ENCODE measurements at places on chromosomes 2 and 18.
A peak's percentile ranks its signal among the peaks of the same experiment; 100 is the strongest.

DNA sequence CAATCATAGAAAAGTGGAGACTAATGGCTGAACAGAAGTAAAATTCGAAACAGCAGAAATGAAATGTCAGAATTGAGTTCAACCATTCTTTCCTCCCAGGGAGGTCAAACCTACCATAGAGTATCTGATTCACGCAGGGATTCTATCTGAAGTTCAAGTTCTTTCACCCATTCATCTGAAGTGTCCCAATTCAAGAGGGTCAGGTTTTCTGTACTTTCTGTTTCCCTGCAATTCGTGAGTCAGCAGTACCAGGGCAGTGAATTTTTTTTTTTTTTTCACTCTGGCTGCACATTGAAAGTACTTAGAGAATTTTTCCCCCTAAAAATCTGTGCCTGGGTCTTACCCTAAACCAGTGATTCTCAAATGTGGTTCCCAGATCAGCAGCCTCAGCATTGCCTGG, 40.9 kb upstream of the CCDC88A start:
- DNase-seq = no peak

- no peak for DNase-seq
Observed at GRCh38 chr2:86617153-86617552, 6.5 kb downstream of the RNF103 start.

- DNase-seq = no peak
Observed at GRCh38 chr2:16635791-16636699, 29.6 kb downstream of the CYRIA start.

DNA sequence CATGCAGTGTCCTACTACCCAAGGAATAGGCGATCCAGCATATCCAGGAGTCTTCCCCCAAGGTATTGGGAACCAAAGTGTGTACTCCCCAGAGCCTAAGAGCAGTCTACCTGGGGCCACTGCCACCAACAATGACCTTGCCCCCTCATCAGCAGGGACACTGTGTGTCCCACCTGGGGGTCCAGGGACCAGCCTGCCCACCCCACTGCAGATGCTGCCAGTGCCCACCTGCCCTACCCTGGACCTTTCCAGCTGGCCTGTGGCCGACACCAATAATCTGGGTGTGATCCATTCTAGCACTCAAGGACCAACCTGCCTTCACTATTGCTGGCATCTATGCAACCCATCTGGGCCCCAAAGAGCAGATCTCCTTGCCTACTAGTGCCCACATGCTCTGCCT, 32.2 kb downstream of the DNAH7 start:
- DNase-seq = no peak

DNA sequence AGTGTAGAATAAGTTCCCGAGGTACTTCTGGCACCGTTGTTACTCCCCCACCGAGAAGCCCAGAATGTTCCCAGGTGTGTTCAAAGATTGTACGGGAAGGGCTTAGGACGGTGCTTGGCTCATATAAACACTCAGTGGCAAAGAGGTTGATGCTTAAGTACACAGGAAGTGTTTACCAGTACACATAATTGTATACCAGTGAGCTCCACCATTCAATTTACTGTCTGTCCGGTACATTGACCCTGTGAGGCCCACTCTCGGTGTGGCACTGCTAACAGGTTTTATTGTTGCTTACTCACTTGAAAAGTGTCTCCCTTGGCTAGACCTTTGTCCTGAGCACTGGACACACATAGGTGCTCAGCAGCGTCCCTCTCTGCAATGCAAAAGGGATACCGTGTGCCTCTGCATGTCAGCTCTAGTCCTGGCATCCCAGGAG, 191.0 kb downstream of the NEDD4L start:
- no peak for DNase-seq

GRCh38 chr18:37711766-37712505, 146.3 kb upstream of the CELF4 start:
- DNase-seq = no peak

- no peak for DNase-seq
Observed at GRCh38 chr18:75546964-75547363, 119.5 kb upstream of the SMIM21 start.

- no peak for DNase-seq
Observed at GRCh38 chr18:74126684-74127655, 20.7 kb downstream of the FBXO15 start.

DNA sequence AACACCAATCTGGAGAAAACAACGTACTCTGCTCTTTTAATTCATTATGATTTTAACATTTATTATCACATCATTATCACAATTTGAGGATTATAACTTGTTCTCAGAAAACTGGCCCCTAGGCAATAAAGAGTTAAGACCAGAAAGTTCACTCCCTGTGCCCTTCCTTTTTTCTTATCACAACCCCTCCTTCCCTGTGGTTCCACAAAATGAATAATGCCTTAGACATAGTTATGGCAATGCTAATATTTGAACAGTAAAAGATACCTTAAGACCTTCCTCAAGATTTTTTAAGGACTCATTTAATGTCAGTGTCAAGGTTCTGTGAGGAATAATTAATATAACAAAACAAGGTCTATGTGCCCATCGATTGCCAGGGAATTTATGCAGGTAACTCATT, 596.2 kb downstream of the ARHGAP15 start:
- DNase-seq = no peak

DNA sequence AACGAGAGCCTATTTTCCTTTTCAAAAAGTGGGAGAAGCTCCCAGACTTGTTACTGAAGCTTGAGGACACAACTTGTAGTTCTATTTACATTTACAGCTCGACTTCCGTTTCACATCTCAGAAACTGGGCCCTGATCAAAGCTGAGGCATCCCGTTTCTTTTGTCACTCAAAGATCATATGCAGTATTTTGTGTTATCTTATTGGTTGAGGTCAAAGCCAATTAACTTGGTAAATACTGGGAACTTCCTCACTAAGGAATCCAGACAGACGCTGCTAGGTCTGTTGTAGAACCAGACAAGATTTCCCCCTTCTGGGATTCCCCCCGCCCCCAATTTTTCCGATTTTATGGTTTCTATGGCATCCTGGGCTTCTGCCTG, 50.3 kb downstream of the TSN start:
- DNase-seq = no peak

- no peak for DNase-seq
Observed at GRCh38 chr2:173441222-173441621, 86.5 kb downstream of the CDCA7 start.

DNA sequence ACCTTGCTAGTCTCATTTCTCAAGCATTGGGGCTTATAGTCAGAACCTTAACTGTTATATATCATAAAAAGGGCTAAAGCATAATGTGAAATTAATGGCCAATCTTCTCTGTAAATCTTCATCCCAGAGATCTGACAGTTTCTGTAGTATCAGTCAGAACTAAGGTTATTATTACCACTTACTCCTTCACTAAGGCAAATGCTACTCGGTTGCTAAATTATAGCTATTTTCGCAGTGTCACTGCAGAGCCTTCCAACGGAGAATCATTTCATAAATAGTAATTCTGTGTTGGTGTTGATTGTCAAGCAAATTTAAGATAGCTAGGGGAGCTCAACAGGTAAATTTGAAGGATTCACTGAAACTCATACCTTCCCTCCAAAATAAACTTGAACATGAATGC, 258.0 kb downstream of the METTL4 start:
- DNase-seq = no peak

- no peak for DNase-seq
Observed at GRCh38 chr2:240144649-240145261, 4.3 kb upstream of the OTOS start.

GRCh38 chr18:11956371-11957308, 24.7 kb upstream of the IMPA2 start:
- DNase-seq = no peak

DNA sequence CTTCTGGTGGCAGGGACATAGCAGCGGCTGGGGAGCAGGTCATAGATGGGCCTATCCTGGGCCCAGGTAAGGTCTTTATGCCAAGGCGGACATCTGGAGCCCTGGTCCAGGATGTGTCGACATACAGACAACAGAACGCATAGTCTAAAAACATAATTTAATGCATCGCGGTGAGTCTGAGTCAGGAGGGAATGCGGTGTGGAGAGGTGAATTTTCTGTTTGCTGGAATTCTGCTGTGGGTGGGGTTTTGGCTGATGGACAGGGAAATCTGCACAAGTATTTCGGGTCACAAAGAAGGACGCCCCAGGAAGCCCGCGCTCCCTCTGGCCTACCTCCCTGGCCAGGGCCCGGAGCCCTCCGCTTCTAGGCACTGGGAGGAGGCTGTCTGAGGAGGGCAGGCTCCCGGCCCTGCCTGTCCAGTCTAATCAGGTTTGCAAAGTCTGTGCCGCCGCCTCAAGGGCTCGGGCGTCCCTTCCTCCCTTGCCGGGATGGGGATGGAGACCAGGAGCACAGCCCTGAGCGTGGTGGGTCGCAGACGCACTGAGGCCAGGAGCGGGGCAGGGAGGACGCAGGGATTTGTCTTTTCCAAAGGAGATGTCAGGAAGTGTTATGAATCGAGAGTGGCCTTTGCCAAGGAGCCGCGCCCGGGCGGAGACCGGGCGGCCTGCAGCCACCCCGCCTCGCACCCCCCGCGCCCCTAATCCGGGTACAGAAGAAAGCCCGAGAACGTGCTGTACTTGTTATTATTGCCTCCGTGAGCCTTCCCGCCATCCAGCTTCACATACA, 2.3 kb downstream of the C1QL2 start:
- DNase-seq = no peak

DNA sequence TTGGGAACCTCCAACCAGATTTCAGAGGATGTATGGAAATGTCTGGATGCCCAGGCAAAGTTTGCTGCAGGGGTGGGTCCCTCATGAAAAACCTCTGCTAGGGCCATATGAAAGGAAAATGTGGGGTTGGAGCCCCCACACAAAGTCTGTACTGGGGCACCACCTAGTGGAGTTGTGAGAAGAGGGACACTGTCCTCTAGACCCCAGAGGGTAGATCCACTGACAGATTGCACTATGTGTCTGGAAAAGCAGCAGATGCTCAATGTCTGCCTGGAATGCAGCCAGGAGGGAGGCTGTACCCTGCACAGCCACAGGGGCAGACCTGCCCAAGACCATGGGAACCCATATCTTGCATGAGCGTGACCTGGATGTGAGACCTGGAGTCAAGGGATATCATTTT, 573.7 kb upstream of the NXPH2 start:
- no peak for DNase-seq

- peak; percentile 27 for DNase-seq
Observed at GRCh38 chr2:202033317-202034248, at the start of gene FZD7. Gene FZD7 (plus strand): TSS chr2:202033855. CDS start chr2:202034648, 793 bp downstream.

DNA sequence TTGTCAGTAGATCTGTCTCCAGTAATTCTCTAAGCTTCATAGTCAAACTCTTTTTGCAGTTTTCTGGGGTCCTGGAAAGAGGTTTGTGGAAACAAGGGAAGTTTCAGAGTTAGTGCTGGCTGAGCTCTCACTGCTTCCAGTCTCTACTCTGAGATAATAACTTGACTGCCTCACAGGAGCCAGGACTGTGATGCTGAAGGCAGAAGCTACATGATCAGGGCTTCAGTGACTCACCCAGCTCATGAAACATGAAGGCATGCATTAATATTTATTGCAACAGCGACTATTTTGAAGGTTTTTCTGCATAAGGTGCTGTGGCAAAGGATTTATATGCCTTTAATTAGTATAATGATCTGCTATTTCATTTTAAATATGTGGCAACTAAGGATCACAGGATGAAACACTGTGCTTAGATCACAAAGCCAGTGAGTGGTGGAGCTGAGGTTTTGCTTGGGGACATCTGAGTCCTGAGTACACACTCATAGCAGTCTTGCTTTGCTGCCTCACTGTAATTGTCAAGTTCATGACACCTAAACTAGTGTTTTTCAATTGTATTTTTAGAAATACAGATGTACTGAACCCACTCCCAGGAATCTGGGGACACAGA, 448.4 kb upstream of the GCFC2 start:
- DNase-seq = no peak

DNA sequence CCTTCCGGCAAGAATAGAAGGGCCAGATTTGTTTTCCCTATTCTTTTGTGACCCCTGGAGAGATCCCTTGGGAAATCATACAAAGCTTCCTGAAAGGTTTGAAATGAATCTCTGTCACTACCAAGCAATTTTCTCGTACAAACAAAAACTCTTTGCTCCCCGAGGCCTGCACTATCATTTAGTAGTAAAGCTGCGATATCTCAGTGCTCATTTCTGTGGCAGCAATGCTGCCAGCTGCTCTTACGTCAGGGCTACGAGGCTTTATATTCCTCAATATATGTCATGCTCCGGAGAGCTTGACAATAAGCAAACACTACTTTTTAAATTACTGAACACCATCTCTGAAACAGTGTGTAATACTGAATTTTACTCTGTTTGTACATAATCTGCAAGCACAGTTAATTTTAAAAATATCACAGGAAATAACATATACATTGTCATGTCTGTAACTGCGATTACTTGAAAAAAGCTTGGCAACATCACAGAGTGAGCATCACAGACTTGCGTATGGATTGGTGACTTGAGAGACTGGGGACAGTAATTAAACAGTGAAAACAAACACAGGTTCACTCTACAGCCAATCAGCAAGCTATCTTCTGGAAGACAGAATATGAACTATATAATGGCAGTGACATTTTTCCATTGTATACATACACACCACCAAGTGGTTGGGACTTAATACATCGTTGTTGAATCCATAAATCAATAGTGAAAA, 403.3 kb upstream of the NETO1 start:
- no peak for DNase-seq

DNA sequence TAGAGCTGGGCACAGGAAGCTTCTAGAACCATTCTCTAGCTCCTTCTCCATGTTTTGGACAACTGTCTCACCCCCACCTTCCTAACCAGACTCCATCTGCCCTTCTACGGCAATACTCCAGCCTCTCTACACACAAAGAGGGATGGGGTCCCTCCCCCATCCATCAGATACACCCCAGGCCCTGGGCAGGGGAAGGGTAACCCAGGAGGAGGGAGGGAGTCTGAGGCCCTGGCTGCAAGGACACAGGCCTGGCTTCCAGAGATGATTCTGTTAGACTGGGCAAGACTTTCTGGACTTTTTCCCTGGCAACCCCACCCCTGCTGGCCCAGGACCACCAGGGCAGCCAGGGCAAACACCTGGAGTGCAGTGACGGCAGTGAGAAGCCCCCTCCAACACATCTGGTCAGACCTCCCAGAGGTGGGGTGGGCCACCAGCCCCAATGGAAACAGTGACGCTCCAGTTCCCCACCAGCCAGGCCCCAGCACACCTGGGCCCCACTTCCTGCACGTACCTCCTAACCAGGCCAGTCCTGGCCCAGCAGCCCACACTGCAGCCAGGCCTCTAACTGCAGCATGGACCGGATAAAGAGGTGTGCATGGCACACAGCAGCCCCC, 6.5 kb downstream of the CYP26B1 start:
- no peak for DNase-seq

GRCh38 chr2:9594366-9595054, 36.3 kb downstream of the YWHAQ start:
- DNase-seq = peak; percentile 41

DNA sequence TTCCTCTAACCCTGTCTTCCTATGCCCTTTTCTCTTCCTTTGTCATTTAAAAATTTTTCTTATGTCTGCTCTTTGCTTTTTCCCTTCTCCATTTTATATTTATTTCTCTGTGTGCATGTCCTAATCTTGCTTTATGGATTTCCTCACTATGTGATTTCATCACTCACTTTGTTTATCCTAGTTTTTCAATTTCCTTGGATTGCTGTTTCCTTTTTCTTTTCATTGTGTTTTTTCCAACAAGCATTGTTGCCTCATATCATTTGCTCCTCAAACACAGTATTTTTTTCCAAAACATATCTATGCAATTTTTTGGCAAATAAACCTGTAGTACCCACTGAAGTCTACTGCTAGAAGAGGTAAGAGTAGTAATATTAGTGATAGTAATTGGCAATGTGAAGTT, 67.4 kb upstream of the PNPT1 start:
- no peak for DNase-seq

Measured in pulmonary artery endothelial cell (primary cell).